ENCODE measurements at places on chromosomes 1 and 21.

DNA sequence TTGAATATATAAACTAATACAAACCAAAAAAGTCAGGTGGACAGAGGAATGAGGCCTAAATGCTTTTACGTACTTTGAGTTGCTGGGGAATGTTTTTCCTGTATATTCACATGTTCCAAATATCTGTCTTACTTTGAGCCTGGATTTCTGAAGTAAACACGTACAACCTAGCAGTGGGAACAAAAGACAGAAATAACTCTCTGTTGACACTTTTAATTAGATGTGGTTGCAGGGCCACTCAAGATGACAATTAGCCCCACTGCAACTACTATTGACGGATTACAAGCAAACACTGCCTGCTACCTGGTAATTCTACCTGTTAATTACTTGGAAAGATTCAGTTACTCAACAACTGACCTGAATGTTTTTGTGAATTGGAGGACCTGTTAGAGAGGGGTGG is 196.9 kb downstream of the TTLL7 start:
- DNase-seq, result no peak

- peak; percentile 97 for DNase-seq
Observed at GRCh38 chr1:156383023-156383422, 14.0 kb downstream of the RHBG start.

GRCh38 chr1:203934651-203935050 is 73.3 kb downstream of the SNRPE start:
- no peak for DNase-seq

DNA sequence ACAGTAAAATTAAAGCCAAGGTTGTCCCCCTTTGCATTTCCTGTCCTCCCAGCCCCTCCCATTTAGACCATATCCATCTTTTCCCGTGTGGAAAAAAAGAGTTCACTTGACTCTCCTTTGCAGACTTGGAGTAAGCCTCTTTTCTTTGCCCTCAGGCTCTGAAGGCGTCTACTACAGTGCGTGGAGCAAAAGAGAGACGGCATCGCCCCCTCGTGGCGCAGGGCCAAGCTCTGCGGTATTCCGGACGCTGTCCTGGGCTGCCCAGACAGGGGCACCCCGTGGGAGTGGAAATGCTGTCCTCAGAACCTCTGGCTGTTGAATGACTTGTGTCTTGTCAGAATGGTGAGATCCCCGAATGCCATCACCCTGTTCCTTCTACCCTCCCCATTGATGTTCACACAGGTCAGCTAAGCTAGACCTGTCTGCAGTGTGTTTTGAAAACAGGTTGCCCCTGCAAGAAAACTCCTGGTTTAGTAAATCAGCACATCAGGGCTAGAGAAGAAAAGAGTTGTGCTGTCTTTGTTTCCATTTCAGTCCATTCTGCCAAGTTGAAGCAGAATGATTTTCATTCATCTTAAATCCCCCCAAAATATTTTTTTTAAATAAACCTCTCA is 12.3 kb upstream of the GJA8 start:
- peak; percentile 44 for DNase-seq

Data from D721Med (cell line).